ENCODE measurements at places on chromosomes 5 and 9.
A peak's percentile ranks its signal among the peaks of the same experiment; 100 is the strongest.

GRCh38 chr9:69535911-69536310 lies 136.3 kb downstream of the APBA1 start:
- DNase-seq = no peak

DNA sequence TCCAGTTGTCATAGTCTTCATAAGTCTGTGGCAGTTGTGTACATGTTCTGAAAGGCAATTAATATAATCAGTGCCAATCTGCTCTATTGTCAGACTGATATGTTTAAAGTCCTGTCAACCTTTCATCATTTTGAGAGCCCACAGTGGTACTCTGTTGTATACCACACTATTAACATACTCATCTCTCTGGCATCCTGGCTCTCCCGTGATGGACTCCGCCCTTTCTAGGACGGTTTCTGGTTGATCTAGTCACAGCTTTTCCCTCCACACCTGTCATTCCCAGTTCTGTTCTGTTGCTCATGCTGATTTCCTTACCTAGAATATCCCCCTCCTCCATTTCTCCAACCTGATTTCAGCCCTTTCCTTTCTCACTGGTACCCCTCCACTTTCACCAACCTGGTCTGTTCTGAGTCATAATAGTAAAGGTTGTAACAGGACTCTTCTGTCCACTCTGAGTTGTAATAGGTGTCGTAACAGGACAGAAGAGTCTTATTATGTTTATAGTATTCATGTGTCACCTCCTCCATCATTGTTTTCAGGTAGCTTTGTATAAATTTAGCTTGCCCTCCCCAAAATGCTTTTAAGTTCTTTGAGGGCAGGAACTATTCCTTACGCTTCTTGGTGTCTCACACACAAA lies 4.1 kb downstream of the PTCD2 start:
- DNase-seq = no peak

DNA sequence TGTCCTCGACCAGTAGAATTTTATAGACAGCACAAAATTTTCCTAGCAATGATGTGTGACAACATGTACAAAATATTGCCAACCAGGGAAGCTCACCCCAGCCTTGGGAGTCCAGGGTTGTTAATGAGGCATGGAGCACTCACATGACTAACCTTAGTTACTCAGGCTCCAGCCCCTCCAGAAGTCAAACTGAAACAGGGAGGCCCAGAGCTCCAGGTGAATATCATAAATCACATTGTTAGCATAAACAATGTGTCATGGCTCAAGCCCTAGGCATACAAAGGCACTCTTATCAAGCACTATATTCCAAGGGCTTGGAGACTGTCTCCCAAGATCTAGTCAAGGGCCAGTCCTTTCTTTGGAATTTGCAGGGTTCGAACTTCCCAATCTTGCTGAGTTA lies 44.4 kb downstream of the TNFAIP8 start:
- DNase-seq = no peak

DNA sequence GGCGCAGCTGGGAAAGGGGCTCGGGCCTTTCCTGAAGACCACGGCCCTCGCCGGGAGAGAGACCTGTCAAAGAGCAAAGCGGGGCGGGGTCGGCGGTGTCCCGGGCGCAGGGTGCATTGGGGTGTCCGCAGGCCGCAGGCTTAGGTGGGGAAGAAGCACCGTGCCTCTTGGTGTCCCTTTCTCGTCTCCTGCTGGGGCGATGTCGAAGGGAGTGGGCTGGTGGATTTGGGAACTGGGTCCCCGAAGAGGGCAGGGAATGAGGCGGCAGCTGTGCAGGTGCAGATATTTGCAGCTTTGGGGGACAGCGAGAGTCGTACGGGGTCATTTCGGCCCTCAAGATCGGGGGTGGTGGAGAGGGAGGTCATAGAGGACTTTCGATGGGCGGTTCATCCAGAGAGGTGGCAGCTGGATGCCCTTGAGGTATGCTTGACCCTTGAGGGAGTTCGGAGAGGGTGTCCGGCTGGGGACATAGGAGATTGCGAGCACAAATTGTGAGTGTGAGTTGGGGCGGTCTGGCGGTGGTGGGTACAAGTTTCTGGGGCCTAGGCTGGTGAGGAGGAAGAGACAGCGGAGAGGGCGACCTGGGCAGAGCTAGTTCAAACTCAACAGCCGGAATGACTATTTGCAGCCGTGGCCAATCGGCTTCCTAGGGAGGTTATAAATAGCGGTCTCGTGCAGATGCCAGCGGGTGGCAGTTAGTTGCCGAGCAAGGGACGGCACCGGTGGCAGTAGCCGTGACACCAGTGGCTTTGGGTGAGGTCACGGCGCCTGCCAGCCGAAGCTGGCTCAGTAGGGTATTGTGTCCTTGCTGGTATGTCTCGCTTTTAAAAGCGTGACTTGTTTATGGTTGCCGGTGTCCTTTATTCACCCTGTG lies 601 bp downstream of the NNT start:
- DNase-seq = peak; percentile 44

DNA sequence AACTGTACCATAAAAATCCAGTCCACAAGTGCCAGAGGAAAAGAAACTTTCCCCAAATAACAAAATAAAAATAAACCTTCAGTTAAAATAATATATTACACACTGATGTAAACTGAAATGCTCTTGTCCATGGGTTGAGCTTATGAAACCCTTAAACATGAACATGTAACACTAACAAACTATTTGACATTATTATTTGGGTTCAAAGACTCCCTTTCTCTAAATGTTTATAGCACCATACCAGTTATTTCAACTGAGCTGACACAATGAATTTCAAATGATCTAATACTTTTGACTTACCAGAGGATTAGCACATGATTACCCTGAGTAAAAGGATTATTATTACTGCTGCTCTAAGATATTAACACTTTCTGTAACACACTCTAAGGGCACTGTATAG lies 251.1 kb downstream of the BNC2 start:
- DNase-seq = no peak

- no peak for DNase-seq
Measured at GRCh38 chr9:34370970-34371880, 5.5 kb downstream of the MYORG start.

- no peak for DNase-seq
Measured at GRCh38 chr9:34337403-34337802, 8.0 kb downstream of the NUDT2 start.

GRCh38 chr9:137037483-137037882 lies 5.6 kb upstream of the FUT7 start:
- DNase-seq = no peak

GRCh38 chr5:157990583-157991181 lies 131.7 kb upstream of the CLINT1 start:
- no peak for DNase-seq

DNA sequence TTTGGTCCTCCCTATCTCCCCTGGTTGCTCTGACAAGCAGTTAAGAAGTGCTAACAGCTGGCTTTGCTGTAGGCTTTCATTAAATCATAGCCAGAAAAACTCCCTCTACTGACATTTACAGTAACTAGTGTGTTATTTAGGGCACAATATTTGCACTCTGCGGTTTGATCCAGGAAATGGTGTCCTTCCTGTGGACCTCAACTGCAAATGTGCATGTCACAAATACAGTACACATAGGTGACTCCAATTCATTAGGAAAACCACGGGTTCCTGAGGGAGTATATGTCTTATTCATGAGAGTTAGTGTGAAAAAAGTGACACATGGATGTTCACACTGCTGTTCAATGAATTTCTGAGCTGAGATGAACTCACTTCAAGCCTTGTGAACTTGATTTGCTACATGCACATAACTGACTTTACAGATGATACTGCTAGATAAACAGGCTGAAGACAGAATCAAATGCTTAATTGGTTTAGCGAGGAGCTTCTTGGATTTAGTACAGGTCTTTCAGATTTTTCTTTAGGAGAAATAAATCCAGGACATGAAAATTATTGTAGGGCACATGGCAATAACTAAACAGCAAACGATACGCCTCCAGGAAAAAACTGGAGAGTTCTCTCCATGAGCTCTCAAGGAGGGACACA lies 281.5 kb downstream of the EFNA5 start:
- DNase-seq = no peak

- DNase-seq = no peak
Measured at GRCh38 chr5:25064306-25064705, 419.5 kb upstream of the CDH10 start.

- no peak for DNase-seq
Measured at GRCh38 chr9:131194762-131195161, 69.4 kb downstream of the NUP214 start.

DNA sequence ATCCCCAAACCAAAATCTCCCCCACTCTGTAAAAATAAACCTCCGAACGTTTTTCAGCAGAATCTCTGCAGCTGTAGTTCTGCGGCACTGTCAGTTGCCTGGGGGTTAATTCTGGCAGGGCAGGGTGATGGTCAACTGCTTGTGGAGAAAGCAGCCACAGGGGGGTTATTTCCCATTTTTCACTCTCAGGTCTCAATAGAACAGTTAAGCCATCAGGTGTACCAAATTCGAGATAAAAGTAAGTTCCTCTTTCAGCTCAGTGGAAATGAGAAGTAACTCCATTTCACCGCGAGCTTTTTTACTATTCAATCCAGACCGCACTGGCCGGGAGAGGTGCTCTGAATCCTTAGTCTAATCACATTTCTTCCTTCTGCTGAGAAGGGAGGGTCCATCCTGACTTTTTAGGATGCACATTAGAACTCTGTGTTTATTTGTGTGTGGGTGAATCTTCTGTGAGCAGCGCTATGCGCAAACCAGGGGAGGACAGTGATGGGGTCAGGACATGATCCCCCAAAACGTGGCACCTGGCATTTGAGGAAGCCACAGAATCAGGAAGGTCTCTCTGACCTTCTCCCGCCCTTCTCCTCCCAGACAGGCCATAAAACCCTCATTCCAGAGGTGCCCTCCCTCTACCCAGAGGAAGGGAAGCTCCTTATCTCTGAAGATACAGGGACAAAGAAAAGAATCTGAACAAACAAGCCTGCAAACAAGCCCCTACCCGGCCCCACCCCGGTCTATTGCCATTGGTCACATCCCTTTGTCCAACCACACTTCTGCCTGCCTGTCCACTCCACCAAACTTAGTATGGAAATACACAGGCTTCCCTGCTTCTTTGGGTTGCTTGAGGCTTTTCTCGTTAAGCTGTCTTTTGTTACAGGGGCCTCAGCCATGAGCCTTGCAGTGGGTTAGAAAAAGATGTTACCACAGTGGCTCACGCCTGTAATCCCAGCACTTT lies 229.0 kb downstream of the ROR2 start:
- DNase-seq = no peak

- DNase-seq = no peak
Measured at GRCh38 chr9:123687246-123687751, 242.6 kb downstream of the DENND1A start.

DNA sequence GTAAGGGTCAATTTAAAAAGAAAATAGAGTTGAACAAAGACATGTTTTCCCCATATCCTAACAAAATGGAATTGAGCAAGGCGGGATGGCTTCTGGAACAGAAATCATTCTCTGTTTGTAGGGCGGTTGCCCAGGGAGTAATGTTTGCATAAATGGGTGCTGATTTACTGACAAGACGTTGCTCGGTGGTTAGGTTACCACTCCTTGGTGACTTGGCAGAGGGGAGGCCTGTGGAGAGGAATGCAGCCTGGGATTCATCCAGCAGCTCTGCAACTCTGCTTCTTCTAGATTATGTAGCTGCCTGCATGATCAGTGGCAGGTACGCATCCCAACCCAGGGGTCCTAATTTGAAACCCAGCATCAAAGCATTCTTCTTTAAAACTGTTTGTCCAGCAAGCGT lies 200.2 kb downstream of the CFAP90 start:
- no peak for DNase-seq

DNA sequence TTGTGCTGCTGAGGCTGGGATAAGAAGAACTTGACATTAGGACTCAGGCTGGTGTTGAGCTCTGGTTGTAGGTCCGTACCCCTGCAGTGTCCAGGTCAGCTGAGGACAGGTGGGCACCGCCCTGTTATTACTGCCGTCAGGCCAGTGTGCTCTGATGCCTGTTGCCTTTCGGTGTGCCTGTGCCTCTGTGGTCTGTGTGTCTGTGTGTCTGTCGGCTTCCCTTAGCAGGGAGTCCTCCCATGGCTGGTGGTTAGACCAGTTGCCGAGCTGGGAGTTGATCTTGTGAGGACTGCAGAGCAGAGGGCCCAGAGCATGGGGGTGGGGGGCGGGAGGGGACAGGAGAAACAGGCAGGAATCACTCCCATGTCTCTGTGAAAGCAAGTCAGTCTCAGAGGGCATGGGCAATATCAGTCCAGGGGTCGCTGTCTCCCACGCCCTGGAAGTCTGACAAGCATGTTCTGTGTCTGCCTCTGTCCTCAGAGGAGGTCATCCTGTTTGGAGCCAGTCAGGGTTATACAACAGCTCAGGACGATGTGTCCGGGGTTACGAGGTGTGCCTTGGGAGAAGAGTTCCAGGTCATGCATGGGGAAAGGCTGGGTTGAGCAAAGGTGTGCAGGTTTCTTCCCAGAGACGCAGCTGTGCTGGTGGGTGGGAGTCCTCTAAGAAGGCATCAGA lies 67.3 kb upstream of the GARNL3 start:
- no peak for DNase-seq

- DNase-seq = no peak
Measured at GRCh38 chr5:176481711-176482110, 33.5 kb downstream of the FAF2 start.

DNA sequence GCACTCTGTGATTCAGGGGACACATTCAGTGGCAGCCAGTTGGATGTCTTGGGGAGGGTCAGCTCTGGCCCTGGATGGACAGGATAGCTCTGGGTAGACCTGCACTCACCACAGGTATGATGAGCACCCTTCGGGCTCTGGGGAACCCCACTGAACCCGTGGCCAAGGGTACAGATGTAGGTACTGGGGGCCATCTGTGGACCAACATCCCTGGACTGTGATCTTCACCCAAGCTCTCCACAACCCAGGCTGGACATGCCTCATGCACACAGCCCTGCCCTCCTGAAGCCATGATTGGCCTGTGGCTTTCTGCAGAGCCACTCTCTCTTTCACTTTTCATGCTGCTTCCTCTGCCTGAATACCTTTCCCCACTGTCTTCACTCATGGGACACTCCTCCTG lies 15.6 kb upstream of the ACSL6 start:
- DNase-seq = no peak

- no peak for DNase-seq
Measured at GRCh38 chr5:142821733-142822487, 51.7 kb downstream of the ARHGAP26 start.

GRCh38 chr9:130541533-130541932 lies 37.8 kb upstream of the FUBP3 start:
- DNase-seq = no peak

- DNase-seq = no peak
Measured at GRCh38 chr5:76165711-76166374, 82.7 kb downstream of the SV2C start.

Measured in activated T-helper 1 cell treated with anti-CD3 and anti-CD28 coated beads, Interleukin-2, amount 50 U/mL, for 16 hours (primary cell).